ENCODE measurements at places on chromosomes 7 and 10. TPM values are rescaled to one million over a fixed set of nuclear protein-coding genes. Genes with fewer than 3 reads are reported as not detected.

Gene INSYN2A
- total RNA-seq, result under 0.01 TPM

Gene TDRD1
- total RNA-seq, result 0.27 TPM

Gene SLC13A1
- not detected for total RNA-seq

Gene CALML3
- not detected for total RNA-seq

Gene DCLRE1A
- 3.8 TPM for total RNA-seq

GRCh38 chr7:1912593-1913465 is 242.8 kb downstream of the ELFN1 start:
- no peak for DNase-seq

- DNase-seq, result no peak
These were observed 62.2 kb downstream of the PPP1R9A start for GRCh38 chr7:94969434-94970084.

- DNase-seq, result no peak
These were observed 133.1 kb downstream of the MAPK8 start for GRCh38 chr10:48439581-48440041.

DNA sequence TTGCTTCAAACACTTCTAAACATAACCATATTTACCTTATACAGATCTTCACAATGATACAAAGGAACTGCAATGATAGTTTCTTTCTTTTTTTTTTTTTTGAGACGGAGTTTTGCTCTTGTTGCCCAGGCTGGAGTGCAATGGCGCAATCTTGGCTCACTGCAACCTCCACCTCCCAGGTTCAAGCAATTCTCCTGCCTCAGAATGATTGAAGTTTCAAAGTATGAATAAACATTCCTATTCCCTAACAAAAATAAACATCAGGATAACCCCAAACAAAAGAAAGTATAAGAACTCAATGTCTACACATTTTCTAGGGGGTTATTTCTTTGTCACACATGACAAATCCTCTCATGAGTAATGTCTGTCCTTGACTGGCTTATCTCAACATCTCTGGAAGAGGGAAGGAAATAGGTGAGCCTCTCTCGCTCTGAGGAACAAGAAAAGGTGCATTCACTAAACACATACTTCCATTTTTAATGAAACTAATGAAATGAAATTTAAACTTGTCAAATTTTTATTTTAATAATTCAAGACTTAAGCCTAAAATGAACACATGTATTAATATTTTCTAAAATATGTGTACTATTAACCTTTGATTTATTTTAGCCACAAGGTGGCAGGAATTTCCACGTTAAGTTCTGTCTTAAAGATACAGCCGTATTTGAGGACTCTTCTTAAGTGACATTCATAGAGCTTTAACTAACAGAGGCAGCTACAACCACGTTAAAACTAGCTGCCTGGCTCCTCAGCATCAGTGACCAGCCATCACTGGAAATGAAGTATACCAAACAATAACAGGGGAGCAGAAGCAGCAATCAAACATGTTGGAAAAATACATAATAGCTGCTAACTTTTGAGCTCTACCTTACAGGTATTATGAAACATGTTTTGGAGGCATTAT is 58.3 kb downstream of the MALSU1 start:
- peak; percentile 65 for DNase-seq

- no peak for DNase-seq
These were observed 950.0 kb upstream of the CELF2 start for GRCh38 chr10:10067644-10068043.

DNA sequence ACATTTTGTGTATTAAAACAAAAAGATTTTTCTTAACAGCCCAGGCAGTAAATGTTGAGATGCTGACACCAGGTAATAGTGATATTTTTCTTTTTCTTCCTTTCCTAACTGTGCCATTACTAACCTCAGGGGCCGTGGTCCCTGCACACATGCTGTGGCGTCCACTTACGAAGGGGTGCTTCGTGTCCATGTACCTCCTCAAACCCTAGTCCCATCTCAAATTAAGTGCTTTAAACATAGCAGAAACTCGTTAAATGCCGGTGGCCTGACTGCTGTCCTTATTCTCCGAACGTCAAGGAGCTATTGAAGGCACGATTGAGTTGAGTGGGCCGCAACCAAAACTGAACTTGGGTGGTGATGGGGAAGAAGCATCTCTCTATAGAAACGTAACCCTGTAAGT is 132.4 kb downstream of the ZMYND11 start:
- DNase-seq, result no peak

GRCh38 chr7:123747620-123748141 is 1.1 kb downstream of the WASL start:
- DNase-seq, result peak; percentile 48

DNA sequence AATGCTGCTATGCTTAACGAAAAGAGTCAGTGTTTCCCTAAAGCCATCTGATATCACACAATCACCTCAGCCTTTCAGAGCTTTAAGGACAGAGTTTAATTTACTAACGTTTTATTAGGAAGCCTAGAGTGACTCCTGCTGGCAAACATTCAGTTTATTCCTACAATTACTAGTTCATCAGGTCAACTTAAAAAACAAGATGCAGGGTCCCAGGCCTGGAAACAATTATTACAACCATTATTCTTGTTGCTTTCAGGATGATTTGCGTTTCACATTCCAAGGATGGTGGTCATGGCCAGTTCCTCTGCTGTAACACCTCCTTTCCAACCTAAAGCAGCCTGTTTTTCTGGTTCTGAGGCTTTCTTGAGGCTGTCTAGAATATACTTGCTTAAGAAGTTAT is 1.5 kb upstream of the FAM53B start:
- peak; percentile 84 for DNase-seq

- no peak for DNase-seq
These were observed 72.0 kb upstream of the CALCR start for GRCh38 chr7:93646538-93646937.

- no peak for DNase-seq
These were observed 202.0 kb upstream of the NRP1 start for GRCh38 chr10:33536508-33536907.

- DNase-seq, result no peak
These were observed 825 bp downstream of the ADRB1 start for GRCh38 chr10:114044247-114045135.

DNA sequence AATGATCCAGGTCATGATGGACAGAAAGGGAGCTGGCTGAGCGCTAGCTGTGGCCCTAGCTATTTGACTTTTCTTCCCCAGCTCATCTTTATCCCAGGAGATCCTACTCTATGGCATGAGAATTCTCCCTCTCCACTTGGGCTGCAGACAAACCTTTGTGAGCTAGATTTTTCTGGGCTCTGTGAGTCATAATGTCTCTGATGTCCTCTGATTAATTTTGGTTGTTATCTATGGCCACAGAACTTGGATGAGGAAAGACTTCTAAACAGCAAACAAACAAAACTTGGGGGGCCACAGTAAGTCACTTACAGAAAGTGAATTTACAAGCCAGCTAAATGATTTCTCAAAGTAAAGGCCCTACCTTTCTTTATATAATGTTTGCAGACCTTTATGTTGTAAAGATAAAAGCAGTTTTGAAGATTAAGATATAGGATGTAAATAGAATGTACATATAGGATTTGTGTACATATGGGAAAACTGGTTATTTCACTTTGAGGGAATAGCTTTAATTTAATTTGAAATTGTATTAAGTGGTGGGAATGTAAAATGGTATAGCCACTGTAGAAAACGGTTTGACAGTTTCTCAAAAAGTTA is 10.4 kb downstream of the ABLIM1 start:
- no peak for DNase-seq

DNA sequence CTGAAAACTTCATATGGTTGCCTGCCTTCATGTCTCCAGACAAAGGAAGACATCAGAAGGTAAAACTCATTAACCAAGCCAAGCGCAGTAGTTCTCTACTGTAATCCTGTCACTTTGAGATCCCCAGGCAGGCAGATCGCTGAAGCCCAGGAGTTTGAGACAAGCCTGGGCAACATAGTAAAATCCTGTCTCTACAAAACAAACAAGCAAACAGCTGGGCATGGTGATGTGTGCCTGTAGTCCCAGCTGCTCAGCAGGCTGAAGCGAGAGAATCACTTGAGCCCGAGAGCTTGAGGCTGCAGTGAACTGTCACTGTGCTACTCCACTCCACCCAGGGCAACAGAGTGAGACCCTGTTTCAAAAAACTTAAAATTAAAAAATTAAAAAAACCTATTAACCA is 467.4 kb upstream of the SORCS1 start:
- DNase-seq, result no peak

DNA sequence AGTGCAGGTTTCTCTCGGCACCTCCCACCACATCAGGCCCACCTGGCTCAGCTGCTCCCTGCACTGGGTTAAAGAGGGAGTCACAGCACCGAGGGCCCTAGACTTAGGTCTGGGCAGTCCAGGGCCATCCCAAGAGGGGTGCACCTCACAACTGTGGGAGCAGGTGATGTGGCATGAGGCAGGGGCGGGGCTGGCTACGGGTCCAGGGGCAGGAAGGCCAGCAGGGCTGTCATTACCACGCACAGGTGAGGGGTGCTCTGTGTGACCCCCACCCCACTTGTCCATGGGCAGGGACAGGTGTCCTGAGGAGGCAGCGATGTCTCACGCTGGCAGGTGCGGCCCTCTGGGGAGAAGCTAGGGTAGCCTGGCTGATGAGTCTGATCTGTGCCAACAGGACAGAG is 40.5 kb upstream of the DPYSL4 start:
- no peak for DNase-seq

DNA sequence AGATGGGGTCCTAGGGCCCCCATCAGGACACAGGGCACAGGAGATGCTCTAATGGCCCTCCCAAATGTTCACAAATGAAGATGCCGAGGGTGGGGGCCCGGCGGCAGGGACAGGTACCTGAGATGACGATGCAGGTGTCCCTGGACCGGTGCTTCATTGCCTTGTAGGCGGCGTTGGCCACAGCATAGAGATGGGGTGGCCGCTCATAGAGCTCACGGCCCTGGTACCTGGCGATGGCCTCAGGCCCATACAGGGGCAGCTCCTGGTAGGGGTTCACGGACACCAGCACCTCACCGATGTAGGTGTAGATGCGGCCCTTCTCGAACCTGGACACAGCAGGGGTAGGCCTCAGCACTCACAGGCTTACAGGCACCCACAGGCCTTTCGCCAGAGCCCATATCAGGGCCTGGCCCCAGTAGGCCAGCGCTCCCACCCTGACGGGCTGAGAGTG is 2.0 kb downstream of the MYO1G start:
- DNase-seq, result no peak

- DNase-seq, result no peak
These were observed 38.1 kb downstream of the PPIF start for GRCh38 chr10:79385392-79385795.

GRCh38 chr7:36820527-36821170 is 96.4 kb upstream of the AOAH start:
- DNase-seq, result no peak

GRCh38 chr10:95517536-95518454 is 43.4 kb downstream of the SORBS1 start:
- DNase-seq, result peak; percentile 35

DNA sequence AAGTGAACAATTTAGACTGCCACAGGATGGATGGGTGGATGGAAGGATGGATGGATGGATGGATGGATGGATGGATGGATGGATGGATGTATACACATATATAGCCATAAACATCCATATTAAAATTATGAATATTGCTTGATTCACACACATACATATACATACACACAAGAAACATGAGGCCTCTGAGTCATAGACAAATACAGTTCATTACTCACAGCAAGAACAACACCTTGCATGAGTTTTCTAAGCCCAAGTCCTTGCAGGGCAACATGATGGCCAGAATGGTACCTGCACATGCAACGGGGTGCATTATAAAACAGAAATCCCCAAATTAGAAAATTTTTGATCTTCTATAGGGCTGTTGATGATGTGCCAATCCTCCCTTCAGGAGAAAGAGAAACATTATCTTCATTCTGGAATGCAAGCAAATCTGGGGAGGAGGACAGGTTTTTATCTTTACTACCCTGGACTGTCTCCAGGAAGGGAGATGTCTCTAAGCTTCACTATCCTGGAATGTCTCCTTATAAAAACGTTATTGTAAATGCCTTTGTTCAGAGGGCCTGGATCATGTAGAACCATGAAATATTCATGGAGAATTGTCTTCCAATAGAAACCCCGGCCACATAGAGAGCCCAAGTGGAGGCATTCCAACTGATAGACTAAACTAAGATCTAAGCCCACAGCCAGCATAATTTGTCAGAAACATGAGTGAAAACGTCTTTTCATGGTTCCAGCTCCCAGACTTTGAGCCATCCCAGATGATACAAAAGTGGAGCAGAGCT is 238.6 kb upstream of the LRRN3 start:
- no peak for DNase-seq

- DNase-seq, result peak; percentile 57
These were observed 18.2 kb downstream of the HNRNPF start for GRCh38 chr10:43390759-43391158.
